ENCODE measurements at places on chromosomes 7 and 10. TPM values are rescaled to one million over a fixed set of nuclear protein-coding genes. Genes with fewer than 3 reads are reported as not detected.

The PRLHR gene
- 0.17 TPM for total RNA-seq

The TUBB8 gene
- not detected for total RNA-seq

The NPTX2 gene
- 2.7 TPM for total RNA-seq

The NPC1L1 gene
- total RNA-seq, result 61.3 TPM

The ZNF485 gene
- 3.3 TPM for total RNA-seq

The MBL2 gene
- 0.12 TPM for total RNA-seq

The STAG3 gene
- total RNA-seq, result 3.6 TPM

The LRRC4 gene
- total RNA-seq, result 3.8 TPM

The SUPV3L1 gene
- 21.8 TPM for total RNA-seq

The OR6V1 gene
- not detected for total RNA-seq

The PRF1 gene
- total RNA-seq, result 7.3 TPM

The FKBP6 gene
- not detected for total RNA-seq

The CALML5 gene
- not detected for total RNA-seq

The JAZF1 gene
- total RNA-seq, result 28.1 TPM

The CALCR gene
- total RNA-seq, result 0.17 TPM

The PDE6C gene
- not detected for total RNA-seq

The KIN gene
- total RNA-seq, result 10.4 TPM

The PDZD8 gene
- total RNA-seq, result 97.1 TPM

The NRCAM gene
- 38.2 TPM for total RNA-seq

The TMEM26 gene
- 0.55 TPM for total RNA-seq

The NEUROG3 gene
- total RNA-seq, result not detected

The TMEM178B gene
- total RNA-seq, result 3.5 TPM

The SEMA3E gene
- 19.8 TPM for total RNA-seq

The PTF1A gene
- not detected for total RNA-seq

The CALHM2 gene
- total RNA-seq, result 24.8 TPM

The ZNF804B gene
- total RNA-seq, result not detected

The PRSS37 gene
- total RNA-seq, result not detected

The DEPP1 gene
- 45.8 TPM for total RNA-seq

The C10orf105 gene
- 0.06 TPM for total RNA-seq

The GBX1 gene
- total RNA-seq, result not detected
